ENCODE measurements at places on chromosomes 11 and 22. TPM values are rescaled to one million over a fixed set of nuclear protein-coding genes. Genes with fewer than 3 reads are reported as not detected.
A peak's percentile ranks its signal among the peaks of the same experiment; 100 is the strongest.

CCDC116 gene
- 0.13 TPM for total RNA-seq

SSRP1 gene
- total RNA-seq = 90.8 TPM

GP1BB gene
- 67.7 TPM for total RNA-seq

TBCEL gene
- 55.9 TPM for total RNA-seq

C11orf86 gene
- not detected for total RNA-seq

ROM1 gene
- total RNA-seq = 1.5 TPM

- peak; percentile 47 for DNase-seq
Measured at GRCh38 chr11:31641477-31642062, 132.0 kb downstream of the ELP4 start.

GRCh38 chr22:32021716-32022115, 21.3 kb upstream of the SLC5A1 start:
- no peak for DNase-seq

DNA sequence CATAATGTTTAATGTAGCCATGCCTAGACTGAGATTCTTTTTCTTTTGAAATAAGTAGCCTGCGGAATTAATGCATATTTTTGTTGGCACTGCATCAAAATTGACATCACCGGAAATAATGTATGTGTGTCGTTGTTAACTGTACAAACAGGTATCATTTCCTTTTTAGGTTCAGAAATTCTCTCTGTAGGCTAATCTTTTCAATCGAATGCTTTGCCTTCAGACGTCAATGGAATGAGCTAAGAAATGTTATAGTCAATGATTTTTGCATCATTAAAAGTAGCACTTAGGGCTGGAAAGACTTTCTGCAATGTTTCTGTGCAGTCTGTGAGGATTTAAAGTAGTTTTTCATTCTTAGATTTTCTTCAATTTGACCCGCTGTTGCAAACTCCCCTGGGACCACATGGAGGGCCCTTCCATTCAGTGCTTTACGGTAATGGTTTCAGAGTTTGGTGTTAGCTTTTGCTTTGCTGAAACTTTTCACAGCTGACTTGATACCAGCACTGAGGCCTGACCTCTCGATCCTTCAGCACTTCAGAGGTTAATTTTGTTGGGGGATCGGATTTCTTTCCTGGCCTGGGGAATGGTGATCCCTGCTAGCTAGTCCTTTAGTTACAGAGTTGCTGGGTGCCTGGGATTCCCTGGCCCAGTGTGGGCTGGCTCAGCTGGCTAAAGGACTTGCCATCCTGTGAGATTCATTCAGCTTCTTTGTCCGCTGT, 137.8 kb downstream of the DBX1 start:
- peak; percentile 67 for DNase-seq

DNA sequence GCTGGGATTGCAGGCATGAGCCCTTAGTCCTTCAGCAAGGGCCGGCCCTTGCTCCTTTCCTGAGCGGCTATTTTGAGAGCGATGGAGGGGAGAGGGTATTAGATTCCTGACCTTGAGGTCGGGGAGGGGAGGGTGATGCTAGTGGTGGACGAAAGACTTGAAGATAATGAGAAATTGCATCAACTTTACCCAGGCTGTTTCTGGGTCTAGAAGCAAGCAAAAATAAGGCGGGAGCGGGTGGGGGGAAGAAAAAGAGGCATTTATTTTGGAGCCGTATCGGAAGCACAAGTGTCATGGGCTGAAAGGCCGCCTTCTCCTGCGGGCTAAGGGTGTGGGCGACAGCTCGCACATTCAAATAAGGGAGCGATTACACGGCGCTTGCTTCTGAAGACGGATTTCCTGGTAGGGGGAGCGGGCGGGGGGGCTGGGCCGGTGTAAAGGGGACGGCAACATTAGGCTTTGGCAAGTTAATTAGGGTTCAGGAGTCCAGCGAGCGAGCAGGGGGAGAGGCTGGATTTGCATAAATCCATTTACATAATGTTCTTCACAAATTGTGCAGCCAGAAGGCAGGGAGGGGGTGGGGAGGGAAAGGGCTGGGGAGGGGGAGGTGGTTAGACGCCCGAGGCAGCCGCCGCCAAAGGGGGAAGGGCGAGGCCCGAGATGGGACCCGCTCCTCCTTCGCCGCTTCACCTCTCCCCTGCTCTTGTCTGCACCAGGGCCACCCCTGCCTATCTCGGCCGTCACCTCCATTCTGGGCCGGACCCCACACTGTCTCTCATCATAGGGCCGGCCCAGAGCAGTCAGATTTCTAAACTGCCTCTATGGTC, 245.9 kb downstream of the MIAT start:
- no peak for DNase-seq

GRCh38 chr11:123213307-123213771, 18.3 kb upstream of the CLMP start:
- DNase-seq = no peak

DNA sequence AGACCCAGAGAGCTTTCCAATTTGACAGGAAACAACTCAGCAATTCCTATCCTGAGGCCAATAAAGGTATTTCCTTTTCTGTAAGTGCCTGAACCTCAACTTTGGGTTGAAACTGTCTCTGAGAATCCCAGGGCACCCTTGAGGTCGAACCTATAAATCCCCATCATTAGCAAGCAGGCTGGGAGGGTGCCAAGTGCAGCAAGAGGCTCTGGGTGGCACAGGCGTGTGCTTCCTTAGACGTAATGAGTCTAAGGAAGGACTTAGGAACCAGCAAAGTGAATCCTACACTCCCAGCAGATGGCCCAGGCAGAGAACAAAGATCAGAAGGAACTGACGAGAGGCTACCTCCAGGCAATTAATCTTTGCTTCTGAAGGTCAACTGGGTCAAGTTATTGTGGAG, 234.3 kb upstream of the NARS2 start:
- no peak for DNase-seq

- no peak for DNase-seq
Measured at GRCh38 chr11:29781268-29781667, 235.6 kb downstream of the KCNA4 start.

DNA sequence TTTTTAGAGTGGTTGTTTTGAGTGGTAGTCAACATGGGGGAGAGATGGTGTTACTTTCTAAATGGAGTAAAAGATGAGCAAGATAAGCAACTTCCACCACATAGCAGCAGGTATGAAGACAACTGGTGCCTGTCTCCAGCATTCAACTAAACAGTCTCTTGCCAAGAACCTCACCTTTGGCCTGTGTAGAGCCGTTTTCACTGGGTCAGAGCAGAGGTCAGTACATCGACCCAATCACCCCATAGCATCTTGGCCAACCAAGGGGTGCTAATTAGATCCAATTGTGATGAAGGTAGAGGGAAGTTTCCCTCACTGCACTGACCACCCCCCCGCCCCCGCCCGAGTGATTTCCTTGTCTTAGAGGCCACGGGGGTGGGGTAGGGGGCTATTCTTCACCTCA, 188.2 kb downstream of the BLID start:
- no peak for DNase-seq

GRCh38 chr11:11672101-11672500, 50.3 kb upstream of the GALNT18 start:
- DNase-seq = no peak

GRCh38 chr22:39943953-39944872, 16.0 kb upstream of the TMA7B start:
- DNase-seq = no peak

DNA sequence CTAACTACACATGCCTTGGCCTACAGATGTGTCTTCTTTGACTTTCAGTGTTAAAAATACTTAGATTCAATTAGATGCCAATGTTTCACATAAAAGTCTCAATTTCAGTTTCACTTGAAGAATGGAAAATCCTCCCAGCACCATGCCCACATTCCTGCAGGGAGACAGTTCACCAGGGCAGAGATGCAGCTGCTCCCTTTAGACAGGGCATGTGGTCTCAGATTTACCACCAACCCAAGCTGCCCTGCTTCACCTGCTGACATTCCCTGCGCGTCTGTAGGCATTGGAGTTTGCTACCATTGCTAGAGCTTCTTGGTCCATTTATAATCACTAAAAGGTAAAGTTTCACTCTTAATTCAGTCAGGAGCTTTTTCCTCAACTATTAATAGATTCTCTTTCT, 113.9 kb downstream of the ARFGAP2 start:
- peak; percentile 88 for DNase-seq

- peak; percentile 95 for DNase-seq
Measured at GRCh38 chr11:122781378-122782195, 56.7 kb upstream of the CRTAM start.

Data from myocyte (in vitro differentiated cells).